RKO (cell line): ENCODE measurements at places on chromosomes 12 and 14.

DNA sequence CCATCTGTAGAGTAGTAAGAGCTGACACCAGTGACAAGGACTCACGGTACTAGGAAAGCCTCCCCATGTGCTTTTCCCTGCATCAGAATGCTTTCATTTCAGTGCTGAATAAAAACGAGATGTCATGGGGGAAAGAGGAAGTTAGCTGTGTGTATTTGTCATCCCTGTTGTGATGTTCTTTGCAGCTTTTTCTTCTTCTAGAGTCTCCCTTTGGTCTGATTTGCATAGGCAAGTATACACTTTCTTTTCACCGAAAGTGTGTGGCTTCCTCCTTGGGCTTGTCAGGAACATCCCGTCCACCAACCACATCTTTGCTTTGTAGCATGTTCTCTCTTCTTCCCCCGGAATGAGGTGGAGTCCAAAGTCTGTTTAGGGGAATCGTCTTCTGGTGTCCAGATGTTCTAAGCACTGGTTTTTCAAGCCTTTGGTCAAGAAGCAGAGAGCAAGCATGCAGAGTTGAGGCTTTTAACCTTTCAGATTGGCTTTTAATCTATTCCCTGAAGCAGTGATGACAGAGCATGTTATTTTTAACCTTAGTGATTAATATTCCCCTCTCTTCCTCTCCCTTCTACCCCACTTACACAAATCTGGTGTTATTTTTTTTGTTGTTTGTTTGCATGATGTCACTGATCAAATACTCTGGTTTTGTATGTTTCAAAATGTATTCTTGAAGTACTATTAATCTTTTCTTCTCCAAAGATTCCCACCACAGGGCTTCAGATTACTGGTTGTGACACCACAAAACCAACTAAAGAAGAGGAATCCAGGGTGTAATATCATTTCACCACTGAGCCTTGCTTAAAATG, 163.4 kb downstream of the SAMD4A start:
- DNase-seq, result no peak

DNA sequence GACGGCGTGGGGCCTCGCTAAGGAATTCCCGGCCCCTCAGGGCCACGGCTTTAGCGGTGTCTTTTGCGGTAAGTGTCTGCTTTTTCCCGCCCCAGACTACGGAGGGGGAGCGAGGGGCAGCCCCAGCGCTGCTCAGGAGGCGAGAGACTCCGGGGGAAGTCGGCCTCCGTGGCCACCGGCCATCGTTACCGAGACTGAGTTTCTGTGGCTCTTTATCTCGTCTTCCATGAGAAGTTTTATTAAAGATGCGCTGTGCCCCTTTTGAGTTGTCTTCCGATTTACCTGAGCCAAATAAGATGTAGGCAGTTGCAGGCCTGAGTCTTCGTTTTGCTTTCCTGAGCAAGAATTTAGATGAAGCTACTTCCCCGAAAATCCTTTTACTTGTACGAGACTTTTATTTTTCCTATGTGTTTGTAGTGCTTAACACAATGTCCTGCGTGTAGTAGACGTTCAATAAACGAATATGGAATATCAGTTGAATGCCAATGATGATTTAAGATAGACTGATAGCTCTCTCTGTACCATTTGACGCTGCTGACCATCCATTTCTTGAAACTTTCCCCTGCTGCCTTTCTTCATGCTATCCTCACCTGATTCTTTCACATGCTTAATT, 462 bp downstream of the SRP54 start:
- DNase-seq, result peak; percentile 26

GRCh38 chr14:76918256-76918781, 92.1 kb downstream of the LRRC74A start:
- no peak for DNase-seq

DNA sequence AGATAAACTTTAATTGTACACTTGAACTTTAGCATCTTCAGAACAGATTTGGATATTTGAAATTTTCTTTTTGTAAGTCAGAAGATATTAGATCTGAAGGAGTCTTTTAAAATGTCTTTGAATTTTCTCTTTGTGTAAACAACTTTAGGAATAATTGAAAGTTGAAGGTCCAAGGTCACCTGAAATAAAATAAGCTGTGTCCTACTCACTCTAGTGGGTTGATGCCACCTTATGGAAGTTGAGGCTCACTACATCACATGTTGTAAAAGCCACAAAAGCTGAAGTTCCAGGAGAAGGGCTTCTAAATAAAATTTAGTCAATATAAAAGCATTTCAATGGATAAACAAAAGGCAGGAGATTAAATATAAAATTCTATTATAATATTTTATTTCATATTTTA, 122.0 kb upstream of the ATXN7L3B start:
- DNase-seq, result peak; percentile 70

DNA sequence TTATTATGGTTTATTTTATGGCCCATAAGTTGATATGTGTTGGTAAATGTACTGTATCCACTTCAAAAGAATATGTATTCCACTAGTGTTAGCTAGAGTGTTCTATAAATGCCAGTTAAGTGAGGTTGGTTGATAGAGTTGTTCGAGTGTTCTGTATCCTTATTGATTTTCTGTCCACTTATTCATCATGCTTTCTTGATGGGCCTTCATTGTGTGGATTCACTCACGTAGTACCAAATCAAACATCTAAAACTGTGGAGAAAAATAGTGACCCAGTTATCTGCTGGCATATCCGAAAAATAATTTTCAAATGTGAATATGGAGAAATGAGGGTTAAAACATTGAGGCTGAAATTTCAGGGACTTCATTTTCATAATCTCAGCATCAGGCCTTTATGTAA, 230.4 kb downstream of the TRHDE start:
- DNase-seq, result no peak

GRCh38 chr14:91599994-91600393, 89.9 kb upstream of the PPP4R3A start:
- DNase-seq, result no peak

DNA sequence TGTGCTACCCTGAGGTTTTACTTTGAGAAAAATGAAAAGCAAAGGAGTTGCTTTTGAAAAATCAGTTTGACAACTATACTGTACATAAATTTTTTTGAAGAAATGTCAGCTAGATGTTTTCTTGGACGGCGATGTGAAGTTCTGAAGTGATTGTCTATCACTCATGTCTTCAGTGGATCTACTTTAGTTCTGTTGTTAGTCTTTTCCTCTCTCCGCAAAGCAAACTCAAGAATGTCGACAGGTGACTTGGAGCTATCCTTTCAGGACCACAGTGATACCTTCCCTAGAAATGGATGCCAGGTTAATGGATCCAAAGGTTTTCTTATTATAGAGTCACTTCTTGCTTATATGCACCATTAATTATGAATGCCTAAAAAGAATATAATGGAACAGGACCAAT, 1.2 kb downstream of the PTPRO start:
- DNase-seq, result no peak

DNA sequence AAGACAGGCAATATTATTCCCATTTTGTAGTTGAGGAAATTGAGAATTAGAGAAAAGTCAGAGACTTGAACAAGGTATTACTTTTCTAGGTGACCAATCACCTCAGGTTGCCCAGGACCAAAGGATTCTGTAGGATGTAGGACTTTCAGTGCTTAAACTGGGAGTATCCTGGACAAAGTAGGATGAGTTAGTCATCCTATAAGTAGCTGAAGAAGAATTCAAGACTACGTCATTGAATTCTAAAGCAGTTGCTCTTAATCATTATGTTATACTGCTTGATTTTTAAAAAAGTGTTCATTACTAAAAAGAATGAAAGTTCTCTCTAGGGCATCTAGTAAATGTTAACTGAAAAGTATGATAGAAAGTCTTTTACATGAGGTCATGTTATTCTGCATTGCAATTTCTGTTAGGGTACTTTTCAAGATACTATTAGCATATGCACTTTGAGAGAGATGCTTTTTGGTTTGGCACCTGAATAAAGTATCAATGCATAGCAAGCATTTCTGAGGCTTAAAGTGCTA, 101.7 kb downstream of the RTN1 start:
- peak; percentile 5 for DNase-seq

GRCh38 chr12:68159681-68160304, at the start of gene IFNG:
IFNG (minus strand) TSS chr12:68159740; CDS start chr12:68159615, 125 bp downstream.
- no peak for DNase-seq

GRCh38 chr14:71551291-71551950, 380.8 kb upstream of the RGS6 start:
- no peak for DNase-seq

GRCh38 chr14:53824061-53824460, 132.6 kb downstream of the BMP4 start:
- DNase-seq, result no peak

DNA sequence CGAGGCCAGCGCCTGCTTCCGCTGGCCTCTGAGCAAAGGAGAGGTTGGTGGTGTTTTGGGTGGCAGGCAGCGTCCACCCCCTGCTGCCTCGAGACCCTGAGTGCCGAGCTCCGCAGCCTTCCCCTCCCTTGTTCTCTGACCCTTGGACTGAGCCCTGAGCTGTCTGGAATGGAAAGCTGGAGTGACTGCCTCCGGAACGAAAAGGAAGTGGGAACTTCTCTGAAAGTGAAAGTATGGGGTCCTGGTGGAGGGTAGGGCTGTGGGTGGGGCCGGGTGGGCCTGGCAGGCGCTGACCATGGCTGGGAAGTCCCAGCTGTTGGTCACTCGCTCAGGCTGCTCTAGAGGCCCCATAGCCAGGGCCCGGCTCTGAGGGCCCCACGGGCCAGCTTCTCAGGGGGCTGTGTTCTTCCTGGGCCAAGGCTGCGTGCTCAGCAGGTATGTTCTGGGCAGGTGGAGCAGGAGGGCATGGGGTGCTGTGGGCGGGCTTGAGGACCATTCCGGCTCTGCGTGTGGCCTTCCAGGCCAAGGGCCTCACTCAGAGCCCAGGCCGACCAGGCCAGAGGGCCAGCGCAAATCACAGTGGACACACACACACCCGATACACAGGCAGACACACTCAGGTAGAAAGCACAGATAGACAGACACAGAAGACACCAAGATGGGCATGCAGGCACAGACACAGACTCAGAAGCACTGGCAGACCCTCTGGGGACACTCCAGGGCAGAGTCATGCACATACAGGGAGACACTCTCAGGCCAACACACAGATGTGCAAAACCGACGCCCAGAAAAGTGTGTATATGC, at the start of gene EXOC3L4:
Gene EXOC3L4 (plus strand): TSS at position 320 of the 804 bp plus-strand sequence. CDS start 5,495 bp downstream, outside the sequence.
- no peak for DNase-seq

DNA sequence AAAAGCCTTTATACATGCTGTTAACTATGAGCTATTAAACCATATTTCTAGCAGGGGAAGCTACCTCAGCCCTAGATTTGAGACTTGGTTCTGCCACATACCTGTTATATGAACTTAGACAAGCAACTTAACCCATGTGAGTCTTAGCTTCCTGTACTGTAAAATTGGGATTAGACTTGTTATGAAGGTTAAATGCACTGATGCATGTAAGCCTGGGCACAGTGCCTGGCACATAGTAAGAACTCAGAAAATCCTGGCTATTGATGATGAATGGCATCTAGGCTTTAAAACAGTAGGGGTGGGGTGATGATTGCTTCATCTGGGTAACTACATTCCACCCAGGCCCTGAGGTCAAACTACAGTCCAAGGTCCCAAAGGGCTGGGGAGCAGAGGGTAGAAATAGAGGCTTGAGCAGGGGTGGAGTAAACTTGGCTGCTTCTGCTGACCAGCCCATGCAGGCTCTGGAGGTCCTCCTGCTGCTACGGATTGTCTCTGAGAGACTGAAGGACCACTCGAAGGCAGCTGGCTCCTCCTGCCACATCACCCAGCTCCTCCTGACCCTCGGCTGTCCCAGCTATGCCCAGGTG, 11.3 kb downstream of the ESPL1 start:
- no peak for DNase-seq

DNA sequence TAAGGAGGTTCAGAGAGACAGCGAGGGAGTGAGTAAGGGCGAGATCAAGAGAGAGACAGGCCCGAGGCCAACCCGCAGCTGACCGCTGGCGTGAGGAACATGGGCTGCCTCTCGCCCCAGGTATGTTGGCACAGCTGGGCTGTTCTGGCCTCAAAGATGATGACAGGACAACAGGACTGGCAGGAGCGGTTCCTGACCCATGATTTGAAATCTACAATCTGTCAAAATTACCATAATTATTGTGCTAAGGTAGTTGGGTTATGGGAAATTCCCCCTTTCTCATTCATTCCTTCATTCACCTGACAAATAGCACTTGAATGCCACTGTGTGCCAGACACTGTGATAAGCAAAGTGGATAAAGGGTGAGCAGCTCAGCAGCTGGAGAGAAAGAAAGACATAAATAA, 5.1 kb upstream of the ENDOU start:
- DNase-seq, result no peak

GRCh38 chr14:103206023-103206481, 82.8 kb downstream of the TNFAIP2 start:
- DNase-seq, result no peak

DNA sequence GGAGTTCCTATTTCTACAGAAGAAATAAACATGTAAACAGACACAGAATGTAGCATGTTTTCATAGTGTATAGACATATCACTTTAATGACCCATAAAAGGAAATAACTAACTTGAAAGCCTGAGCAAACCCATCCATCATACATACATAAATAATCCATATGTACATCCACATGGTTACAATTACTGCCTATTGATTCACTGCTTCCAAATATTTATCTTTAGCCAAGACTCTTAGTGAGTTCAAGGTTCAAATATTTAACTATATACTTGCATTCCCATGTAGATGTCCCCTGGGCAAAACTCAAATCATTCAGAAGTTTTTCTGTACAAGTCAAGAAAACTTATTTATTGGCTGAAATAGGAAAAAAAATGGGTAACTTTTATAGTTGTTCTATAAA, 95.4 kb downstream of the CCER1 start:
- no peak for DNase-seq

DNA sequence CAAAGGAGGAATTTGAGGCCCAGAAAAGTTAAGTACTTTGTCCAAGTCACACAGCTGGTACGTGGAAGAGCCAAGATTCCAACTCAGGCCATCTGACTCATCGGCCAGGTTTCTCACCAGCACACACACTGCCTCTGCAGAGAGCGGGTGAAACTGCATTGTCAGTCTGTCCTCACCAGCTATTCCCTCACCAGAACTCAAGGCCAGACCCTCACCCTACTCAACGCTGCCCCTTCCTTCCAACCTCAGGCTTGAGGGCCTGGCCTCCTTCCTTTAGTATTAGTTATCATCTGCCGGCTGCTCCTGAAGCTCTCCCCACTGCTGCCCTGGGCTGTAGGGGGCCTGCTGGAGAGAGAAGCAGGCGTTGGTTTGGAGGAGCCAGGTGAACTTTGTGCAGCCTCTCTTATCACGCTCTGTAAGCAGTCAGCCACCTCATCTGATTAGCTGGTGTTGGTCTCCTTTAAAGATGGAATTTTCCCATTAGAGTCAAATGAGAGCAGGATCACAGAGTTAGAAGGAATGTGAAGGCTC, 16.6 kb upstream of the PLEK2 start:
- peak; percentile 80 for DNase-seq

DNA sequence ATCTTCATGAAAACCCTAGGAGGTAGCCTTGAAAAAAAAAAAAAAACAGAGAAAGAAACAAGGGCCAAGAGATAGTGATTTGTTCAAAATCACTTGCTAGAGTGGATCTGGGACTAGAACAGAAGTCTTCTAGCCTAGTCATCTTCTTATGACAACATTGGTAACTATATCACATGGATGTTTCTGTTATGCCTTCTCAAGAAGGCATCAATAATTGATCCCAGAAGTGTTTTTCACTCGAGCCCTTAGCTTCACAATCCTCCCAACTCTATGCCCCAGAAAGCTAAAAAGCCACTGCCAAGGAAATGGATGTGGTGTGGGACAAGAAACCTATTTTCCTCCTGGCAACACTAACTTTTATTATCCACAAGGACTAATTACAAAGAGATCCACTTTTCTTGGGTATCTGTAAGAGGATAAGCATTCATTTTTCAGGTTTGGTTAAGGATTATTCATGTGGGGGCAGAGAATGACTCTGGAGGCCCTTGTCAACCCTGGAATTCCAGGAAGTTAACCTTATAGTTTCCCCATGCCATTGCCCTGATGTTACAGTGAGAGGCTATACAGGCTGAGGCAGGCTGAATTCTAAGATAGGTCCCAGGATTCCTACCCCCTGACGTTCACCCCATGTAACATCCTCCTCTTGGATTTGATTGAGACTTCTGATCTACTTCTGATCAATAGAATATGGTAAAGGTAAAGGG, 67.7 kb upstream of the CPM start:
- no peak for DNase-seq
